ENCODE measurements at places on chromosomes 4 and X.

- no peak for DNase-seq
Observed at GRCh38 chr4:70544279-70544868, 26.0 kb downstream of the AMTN start.

- DNase-seq, result no peak
Observed at GRCh38 chr4:72546456-72546855, 22.6 kb downstream of the ADAMTS3 start.

DNA sequence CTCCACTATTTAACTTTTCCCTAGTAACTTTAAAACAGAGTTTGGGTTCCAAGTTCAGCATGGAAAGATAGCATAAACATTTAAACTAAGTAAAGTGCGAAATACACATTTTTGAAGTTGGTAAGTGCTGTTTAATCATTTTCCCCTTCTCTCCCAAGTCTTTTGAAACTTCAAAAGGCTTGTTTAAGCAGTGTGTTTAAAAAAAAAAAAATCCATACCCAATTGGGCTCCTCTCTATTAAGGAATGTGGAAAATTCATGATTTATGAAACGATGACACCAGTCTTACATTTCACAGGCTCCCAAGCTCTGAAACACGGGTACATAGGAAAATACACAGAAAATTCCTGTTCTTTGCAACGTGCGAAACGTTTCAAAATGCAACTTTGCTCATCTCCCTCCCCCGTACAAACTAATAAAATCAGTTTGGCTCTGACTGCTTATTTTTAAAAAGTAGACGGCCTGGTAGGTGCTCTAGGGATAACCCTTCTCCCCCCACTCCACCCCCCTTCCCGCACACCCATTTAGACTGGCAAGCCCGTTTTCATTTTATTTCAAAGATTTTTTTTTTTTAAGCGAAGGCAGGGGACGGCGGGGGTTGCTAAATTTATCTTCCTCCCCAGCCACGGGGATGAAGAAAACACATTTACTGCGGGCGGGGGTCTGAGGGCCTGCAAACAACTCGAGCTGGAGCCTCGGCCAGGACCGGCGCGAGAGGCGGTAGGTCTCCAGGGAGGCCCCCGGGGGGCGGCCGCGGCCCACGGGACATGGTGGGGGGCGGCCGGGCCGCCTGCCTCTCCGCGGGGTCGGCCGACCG, 786 bp upstream of the ZFX start:
- no peak for DNase-seq

DNA sequence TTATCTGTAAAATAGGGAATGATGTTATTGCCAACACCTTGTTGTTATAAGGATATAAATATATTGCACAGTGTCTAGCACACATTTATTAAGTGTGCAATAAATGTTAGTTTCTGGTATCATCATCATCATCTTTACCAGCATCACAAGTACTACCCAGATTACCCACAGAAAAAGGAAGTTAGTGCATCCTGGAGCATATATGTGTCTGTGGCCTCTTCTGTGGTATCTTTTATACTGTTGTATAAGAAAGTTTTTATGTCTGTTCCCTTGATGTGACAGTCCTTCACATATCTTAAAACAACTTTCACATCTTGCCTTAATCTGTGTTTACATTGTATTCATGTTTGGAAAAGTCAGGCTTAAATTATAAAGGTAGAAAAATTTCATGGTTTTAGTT, 10.0 kb downstream of the EXOSC9 start:
- DNase-seq, result no peak

DNA sequence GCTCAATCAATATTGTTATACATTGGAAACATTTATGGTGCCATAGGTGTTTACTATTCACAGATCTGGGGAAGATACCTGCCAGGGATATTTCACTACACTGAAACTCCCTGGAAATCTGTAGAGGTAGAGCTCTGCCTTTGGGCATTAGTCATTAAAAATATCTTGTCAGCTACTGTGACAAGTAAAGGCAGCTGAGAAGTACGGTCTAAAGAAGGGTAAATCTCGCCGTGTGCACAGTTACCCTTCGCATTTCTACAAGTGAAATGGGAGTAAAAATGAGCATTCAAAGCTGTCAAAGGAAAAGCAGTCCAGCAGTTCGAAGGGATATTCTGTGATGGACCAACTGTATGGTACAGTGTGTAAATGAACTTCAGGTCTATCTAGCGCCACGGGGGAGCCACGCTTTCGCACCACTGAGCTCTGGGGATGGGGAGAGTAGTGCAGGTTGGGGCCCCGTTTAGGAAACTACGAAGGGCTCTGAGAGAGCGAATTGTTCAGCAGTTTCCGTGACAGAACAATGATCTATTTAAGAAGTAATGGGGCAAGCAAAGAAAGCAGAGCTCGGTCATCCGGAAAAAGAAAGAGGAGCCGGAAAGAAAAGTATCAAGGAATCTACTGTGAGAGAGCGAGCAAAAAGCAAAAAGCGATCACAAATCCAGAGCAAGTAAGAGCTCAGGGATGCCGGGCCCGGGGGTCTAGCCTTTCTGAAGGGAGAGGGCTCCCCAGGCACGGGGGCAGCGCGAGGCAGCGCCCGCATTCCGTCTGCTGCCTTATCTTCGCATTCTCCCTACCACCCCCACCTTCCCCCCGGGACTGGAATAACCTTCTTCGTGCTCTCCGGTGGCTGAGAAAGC, 646 bp downstream of the TIGD4 start:
- DNase-seq, result peak; percentile 57

- DNase-seq, result no peak
Observed at GRCh38 chr4:154086247-154086646, 297.4 kb upstream of the SFRP2 start.

DNA sequence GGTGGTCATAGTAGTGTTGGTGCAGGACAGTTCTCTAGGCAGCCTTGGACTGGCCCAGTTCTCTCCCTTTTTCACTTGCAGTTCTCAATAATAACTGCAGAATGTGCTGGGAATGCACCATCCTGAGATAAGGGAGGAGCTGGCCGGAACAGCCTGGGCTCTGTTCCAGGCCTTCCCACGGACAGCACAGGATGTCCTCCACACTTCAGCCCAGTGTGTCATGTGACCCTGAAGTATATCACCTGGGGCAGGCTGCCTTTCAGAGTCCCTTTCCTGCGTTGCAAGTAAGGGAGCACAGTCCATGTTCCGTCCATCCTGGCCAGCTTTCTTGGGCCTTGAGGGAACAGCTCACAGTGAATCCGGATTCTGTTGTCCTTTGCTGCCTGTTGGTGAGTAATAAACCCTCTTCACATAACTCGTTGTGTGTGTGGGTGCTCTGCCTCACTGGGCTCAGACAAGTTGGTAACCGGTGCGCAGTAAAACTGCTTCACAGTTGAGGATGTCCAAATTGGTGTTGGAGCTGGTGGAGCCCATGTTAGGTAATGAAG, 32.3 kb upstream of the BBS12 start:
- no peak for DNase-seq

DNA sequence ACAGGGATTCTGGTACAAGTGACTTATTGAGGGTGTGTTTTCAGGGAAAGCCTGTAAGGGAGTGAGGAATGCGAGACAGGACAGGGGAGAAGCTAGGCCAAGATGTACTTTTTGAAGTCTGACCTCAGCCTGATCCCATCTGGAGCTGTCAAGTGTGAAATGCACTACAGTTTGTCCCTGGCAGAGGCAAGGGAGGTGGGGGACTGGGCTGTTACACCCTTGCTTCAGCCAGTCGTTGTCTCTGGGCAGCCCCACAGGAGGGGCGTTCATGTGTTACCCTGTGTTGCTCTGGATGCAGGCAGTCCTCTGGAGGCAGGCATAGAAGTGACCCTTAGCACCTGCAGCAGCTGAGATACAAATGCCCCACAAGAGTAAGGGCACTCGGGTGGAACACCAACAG, 25.8 kb downstream of the PPEF1 start:
- no peak for DNase-seq

- no peak for DNase-seq
Observed at GRCh38 chrX:40868868-40869267, 133.5 kb upstream of the MED14 start.

GRCh38 chr4:17370818-17371217, 141.1 kb downstream of the QDPR start:
- no peak for DNase-seq

GRCh38 chr4:66837279-66837922, 707.9 kb downstream of the CENPC start:
- no peak for DNase-seq

DNA sequence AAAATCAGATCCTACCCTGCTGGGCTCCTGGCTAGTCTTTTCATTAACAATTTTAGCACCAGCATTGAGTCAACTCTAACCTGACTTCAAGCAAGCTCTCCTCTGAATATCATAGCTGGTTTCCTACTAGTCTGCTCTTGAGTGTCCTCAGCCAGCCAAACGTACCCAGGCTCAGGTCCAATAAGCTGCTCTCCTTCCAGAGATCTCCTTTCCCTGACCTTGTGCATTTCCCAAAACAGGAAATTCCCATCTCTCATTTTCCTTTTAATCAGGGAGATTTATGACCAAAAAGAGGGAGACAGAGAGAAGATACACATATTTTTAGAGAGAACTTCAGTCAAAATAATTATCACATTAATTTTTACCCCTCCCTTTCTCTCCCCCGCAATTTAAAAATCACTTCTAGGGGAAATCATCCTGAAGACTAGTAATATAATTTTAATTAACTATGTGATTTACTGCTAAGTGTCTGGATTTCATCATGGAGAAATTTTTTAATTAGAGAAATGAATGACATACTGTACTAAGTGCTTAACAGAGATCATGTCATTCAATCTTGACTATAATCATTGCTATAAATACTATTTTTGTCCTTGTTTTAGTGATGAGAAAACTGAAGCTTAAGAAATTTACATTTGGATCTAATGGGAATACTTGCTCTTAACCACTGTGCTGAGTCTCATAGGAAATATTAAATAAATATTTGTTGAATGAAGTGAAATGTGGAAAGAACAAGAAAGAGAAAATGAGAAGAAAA, 421.7 kb upstream of the INTU start:
- DNase-seq, result no peak

- no peak for DNase-seq
Observed at GRCh38 chr4:108148316-108148715, 20.4 kb downstream of the LEF1 start.

- DNase-seq, result no peak
Observed at GRCh38 chrX:110436523-110436922, 77.9 kb downstream of the RTL9 start.

- no peak for DNase-seq
Observed at GRCh38 chrX:49212209-49212608, 12.2 kb upstream of the SYP start.

- DNase-seq, result no peak
Observed at GRCh38 chrX:17005712-17006368, 59.4 kb downstream of the REPS2 start.

GRCh38 chrX:36640232-36640631, 367.9 kb upstream of the FAM47C start:
- no peak for DNase-seq

GRCh38 chrX:79715448-79715847, 299.1 kb upstream of the TBX22 start:
- no peak for DNase-seq

DNA sequence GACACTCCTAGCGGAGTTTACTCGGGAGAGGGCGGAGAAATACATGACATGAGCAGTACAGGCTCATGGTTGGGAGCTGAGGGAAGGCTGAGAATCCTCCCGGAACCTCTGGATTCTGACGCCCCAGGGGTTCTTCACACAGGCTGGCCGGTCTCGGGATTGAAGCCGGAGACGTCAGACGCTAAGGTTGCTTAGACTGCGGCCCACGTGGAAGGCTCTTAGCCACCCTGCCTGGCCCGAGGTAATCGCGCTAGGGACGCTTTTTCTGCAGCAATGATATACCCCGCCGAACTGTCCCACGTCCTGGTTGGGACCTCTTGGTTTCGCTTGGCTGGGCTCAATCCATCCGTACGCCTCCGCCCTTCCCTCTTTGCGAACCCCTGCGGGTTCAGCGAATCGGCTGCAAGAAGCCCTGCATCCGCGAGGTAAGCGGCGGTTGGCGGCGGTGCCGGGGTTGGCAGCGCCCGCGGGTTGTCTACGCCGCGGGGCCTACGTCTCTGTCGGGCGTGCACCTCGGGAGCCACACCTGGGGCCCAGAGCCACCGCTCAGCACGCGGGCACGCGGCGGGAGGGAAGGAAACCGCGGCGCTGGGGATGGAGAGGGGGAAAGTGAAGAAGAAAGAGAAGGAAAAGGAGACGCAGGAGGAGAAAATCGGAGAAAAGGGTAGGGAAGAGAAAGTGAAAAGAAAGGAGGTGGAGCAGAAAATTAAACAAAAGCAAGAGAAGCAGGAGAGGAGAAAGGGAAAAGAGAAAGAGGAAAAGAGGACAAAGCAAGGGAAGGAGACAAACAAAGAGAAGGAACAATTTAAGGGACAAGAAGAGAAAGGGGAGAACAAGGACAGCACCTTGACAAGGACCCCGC, at the start of gene ARL9:
TSS of gene ARL9 (plus strand) at position 523 of the 862 bp plus-strand sequence. CDS start at position 595, 72 bp downstream.
- no peak for DNase-seq

GRCh38 chr4:24102621-24103020, 212.8 kb upstream of the PPARGC1A start:
- DNase-seq, result no peak

DNA sequence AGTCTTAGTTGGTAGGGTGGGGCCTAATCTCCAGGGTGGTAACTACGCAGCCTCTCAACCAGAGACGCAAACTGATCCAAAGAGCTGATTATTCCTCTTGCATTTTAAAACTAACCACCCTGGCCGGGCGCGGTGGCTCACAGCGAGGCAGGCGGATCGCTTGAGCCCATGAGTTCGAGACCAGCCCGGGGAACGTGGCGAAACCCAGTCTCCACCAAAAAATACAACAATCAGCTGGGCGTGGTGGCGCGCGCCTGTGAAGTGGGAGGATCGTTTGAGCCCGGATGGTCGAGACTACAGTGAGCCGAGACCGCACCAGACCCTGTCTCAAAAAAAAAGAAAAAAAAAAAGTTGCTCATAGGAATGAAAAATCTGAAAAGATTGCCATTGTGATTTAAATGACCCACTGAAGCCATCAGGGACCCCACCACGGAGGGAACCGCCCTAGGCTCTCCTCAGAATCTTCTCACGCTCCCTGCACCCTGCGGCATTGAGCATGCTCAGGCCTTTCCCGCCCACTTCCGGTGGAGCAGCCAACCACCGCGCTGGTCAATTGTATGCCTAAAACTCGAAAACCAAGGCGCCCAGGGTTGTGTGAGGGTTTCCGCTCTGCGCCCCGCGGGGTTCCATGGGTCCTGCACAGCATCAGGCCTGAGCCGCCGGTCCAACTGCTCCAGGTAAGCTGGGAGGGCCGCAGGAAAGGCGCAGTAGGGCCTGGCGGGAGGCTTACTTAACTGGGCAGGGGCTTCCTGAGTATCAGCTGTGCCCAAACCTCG, at the start of gene TRIM60:
TSS of gene TRIM60 (plus strand) at position 564 of the 776 bp plus-strand sequence. CDS start 8,074 bp downstream, outside the sequence.
- no peak for DNase-seq

DNA sequence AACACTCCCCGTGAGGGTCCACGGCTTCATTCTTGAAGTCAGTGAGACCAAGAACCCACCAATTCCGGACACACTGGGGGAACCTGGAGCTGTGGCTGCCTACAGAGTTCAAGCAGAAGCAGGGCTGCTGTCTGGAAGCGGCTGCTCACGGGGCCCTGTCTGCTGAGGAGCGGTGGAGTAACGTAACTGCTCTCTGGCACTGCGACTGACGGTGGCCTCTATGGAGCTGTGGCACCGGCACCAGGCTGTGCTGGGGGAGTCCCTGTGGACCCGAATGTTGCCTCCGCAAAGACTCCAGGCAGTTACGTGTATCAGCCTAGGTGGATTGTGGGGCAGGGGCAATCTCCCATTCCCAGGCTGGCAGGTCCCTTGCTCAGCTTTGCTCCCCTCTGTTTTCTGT, 703.3 kb upstream of the FRG1 start:
- no peak for DNase-seq

Data from NCI-H1436 (cell line).